ENCODE measurements at places on chromosomes 7 and 10. TPM values are rescaled to one million over a fixed set of nuclear protein-coding genes. Genes with fewer than 3 reads are reported as not detected.

DNA sequence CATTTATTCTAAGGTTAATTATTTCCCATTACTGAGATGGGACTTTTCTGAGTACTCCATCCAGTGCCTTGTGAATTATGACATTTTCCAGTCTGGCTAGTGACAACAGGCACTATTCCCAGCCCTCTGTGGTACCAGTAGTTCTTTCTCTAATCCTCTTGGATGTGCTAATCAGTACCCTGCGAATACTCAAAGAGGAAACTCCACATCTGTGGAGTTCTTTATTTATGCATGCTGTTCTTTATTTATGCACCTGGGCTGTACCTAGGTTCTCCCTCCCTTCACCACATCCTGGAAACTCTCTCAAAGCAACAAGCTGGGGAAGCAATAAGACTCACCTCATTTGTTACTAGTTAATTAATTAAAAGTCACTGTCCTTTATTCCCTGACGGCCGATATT is 83.5 kb downstream of the TSPAN12 start:
- DNase-seq: no peak
- H3K27ac ChIP-seq: no peak overlapping the region
- no peaks in the 10 kb centered on the region for H3K4me1 ChIP-seq
- H3K27me3 ChIP-seq: no peaks in the 10 kb centered on the region

Gene PROSER2
- 9.5 TPM for total RNA-seq

- DNase-seq: no peak
- H3K4me3 ChIP-seq: no peak overlapping the region
- no peaks in the 10 kb centered on the region for H3K36me3 ChIP-seq
- peaks cover 4% of the 10 kb centered on the region for H3K4me1 ChIP-seq
- no peak overlapping the region for H3K27ac ChIP-seq
- H3K27me3 ChIP-seq: no peaks in the 10 kb centered on the region
Observed at GRCh38 chr7:100486753-100487446, 3.2 kb downstream of the NYAP1 start.

- H3K27me3 ChIP-seq: no peaks in the 10 kb centered on the region
- H3K4me3 ChIP-seq: no peak overlapping the region
- DNase-seq: no peak
- no peak overlapping the region for H3K27ac ChIP-seq
- H3K36me3 ChIP-seq: no peaks in the 10 kb centered on the region
- no peaks in the 10 kb centered on the region for H3K4me1 ChIP-seq
Observed at GRCh38 chr10:34547291-34547690, 267.8 kb downstream of the PARD3 start.

Gene HK1
- 63.4 TPM for total RNA-seq
